ENCODE measurements at places on chromosomes 3 and 15.
A peak's percentile ranks its signal among the peaks of the same experiment; 100 is the strongest.

GRCh38 chr3:111260878-111261277 is 189.3 kb downstream of the NECTIN3 start:
- H3K27me3 ChIP-seq = no peaks in the 10 kb centered on the region
- no peaks in the 10 kb centered on the region for H3K4me1 ChIP-seq
- H3K27ac ChIP-seq = no peak overlapping the region
- no peak for DNase-seq
- no peak overlapping the region for H3K4me3 ChIP-seq

DNA sequence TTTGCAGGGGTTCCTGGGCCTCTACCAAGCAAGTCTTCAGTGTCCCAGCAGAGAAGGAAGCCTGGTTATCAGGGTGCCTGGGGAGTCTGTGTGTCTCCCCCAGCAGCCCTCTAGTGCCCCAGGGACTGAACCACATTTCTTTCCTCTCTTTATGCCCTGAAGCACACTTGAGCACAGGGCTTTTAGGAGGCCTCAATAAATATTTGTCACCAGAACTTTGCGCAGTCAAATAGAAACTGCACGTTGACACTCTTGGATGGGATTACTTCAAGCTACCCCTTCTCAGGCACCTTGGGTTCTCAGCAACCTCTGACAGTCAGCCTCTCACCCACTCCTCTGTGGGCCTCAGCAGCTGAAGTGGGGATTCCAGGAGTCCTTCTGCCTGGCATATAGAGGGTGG is 226.6 kb upstream of the HES1 start:
- H3K4me3 ChIP-seq = no peak overlapping the region
- H3K36me3 ChIP-seq = no peaks in the 10 kb centered on the region
- H3K4me1 ChIP-seq = peaks cover 13% of the 10 kb centered on the region

DNA sequence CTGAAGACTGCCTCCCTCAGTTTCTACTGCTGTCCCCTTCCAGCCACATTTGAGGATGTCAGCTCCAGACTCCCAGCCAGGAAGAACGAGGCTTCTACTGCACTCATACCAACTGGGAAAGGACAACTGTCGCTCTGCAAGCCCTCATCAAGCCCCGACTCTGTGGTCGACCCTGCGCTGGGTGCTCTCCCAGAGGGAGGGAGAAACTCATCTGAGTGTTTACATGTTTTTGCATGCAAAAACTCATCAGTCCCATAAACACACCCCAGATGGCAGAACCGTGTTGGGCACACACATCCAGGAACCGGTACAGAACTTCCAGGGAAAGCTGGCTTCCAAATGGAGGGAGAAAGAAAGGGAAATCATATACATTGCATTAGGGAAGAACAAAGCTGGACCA is 43.5 kb downstream of the ADAMTS17 start:
- no peaks in the 10 kb centered on the region for H3K36me3 ChIP-seq
- DNase-seq = no peak
- H3K27me3 ChIP-seq = no peaks in the 10 kb centered on the region
- H3K4me3 ChIP-seq = no peak overlapping the region
- no peaks in the 10 kb centered on the region for H3K4me1 ChIP-seq
- no peak overlapping the region for H3K27ac ChIP-seq

GRCh38 chr3:17830788-17831187 is 88.4 kb upstream of the TBC1D5 start:
- no peak overlapping the region for H3K4me3 ChIP-seq
- no peak for DNase-seq
- H3K27ac ChIP-seq = no peak overlapping the region

DNA sequence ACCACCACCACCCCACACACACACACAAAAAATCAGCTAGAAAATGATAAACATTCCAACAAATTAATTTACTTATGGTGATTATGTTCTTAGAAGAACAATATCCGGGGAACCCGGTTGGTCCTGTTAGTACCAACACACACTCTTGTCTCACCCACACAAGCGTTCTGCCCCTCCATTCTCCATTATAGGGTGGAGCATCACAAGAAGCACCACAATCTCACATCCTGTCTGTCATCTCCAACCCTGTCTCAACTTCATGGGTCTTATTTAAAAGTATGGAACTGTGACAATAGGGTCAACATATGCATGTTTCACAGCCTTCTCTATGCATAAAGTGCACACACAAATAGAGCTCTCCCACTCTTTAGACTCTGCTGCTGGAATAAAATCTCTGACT is 5.6 kb downstream of the GSK3B start:
- no peak for DNase-seq
- H3K4me3 ChIP-seq = no peak overlapping the region
- no peak overlapping the region for H3K27ac ChIP-seq
- no peaks in the 10 kb centered on the region for H3K36me3 ChIP-seq

GRCh38 chr3:194633349-194634004 is at the start of gene TMEM44:
Gene TMEM44 (minus strand): TSS chr3:194633419. CDS start chr3:194633215, 204 bp downstream.
- no peaks in the 10 kb centered on the region for H3K4me1 ChIP-seq
- H3K4me3 ChIP-seq = peak within 1 kb of the TSS; percentile 79
- no peaks in the 10 kb centered on the region for H3K27me3 ChIP-seq
- peak within 1 kb of the TSS; percentile 76 for H3K27ac ChIP-seq
- peak; percentile 87 for DNase-seq

- DNase-seq = no peak
- no peaks in the 10 kb centered on the region for H3K36me3 ChIP-seq
- no peaks in the 10 kb centered on the region for H3K4me1 ChIP-seq
- no peaks in the 10 kb centered on the region for H3K27me3 ChIP-seq
- no peak overlapping the region for H3K27ac ChIP-seq
These were observed 120.5 kb downstream of the AQP9 start for GRCh38 chr15:58258501-58259292.

GRCh38 chr3:882533-882932 is 210.3 kb upstream of the CNTN6 start:
- no peak overlapping the region for H3K4me3 ChIP-seq
- no peaks in the 10 kb centered on the region for H3K4me1 ChIP-seq
- no peak for DNase-seq
- H3K36me3 ChIP-seq = no peaks in the 10 kb centered on the region
- H3K27ac ChIP-seq = no peak overlapping the region

GRCh38 chr15:29526802-29527201 is 257.2 kb upstream of the NSMCE3 start:
- H3K27ac ChIP-seq = no peak overlapping the region
- no peaks in the 10 kb centered on the region for H3K27me3 ChIP-seq
- no peak for DNase-seq
- no peak overlapping the region for H3K4me3 ChIP-seq
- H3K36me3 ChIP-seq = no peaks in the 10 kb centered on the region

- no peak overlapping the region for H3K27ac ChIP-seq
- no peak overlapping the region for H3K4me3 ChIP-seq
- peaks cover 9% of the 10 kb centered on the region for H3K4me1 ChIP-seq
- H3K36me3 ChIP-seq = no peaks in the 10 kb centered on the region
- H3K27me3 ChIP-seq = no peaks in the 10 kb centered on the region
- no peak for DNase-seq
These were observed 12.5 kb upstream of the SKIL start for GRCh38 chr3:170344971-170345370.

- H3K4me3 ChIP-seq = no peak overlapping the region
- H3K36me3 ChIP-seq = no peaks in the 10 kb centered on the region
These were observed 505.1 kb downstream of the MECOM start for GRCh38 chr3:169158379-169158778.

- no peaks in the 10 kb centered on the region for H3K4me1 ChIP-seq
- H3K36me3 ChIP-seq = no peaks in the 10 kb centered on the region
- no peak for DNase-seq
- H3K27ac ChIP-seq = no peak overlapping the region
These were observed 50.6 kb upstream of the PHLDB2 start for GRCh38 chr3:111808439-111808838.

DNA sequence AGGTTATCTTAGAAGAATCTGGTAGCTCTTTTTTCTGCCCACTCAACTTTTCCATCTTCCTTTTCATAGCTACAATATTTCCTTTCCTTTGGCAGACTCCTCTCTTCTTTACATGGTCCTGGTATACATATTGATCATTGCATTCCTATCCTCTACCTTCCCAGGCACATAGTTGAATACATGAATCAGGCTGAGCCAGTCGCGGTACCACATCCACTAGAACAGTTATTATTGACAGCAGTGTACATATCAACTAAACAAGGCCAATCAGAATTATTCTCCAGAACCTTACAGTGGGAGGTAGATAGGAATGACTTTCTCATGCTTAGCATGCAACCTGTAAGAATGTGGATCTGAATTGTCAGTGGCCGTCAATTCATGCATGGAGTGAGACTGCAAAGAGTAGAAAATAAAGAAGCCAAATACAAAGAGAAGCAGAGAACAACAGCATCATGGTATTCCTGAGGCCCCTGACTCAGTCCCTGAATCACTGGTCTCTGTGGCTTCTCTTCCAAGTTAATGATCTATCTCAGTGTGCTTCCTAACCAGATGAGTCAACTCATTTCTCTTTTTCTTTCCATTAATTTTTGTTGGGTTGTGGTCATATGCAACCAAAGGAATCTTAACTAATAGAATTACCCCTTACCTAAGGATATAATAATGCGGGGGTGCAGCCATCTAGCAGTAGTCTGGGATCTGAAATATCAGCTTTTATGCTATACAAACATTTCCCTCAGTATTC is 60.9 kb upstream of the DCBLD2 start:
- no peaks in the 10 kb centered on the region for H3K36me3 ChIP-seq
- no peak overlapping the region for H3K27ac ChIP-seq
- no peaks in the 10 kb centered on the region for H3K4me1 ChIP-seq
- no peaks in the 10 kb centered on the region for H3K27me3 ChIP-seq

GRCh38 chr3:108221911-108222852 is at the start of gene IFT57:
Gene IFT57 (minus strand): TSS chr3:108222424. CDS start chr3:108222322, 102 bp downstream.
- no peaks in the 10 kb centered on the region for H3K27me3 ChIP-seq
- H3K36me3 ChIP-seq = peaks cover 12% of the 10 kb centered on the region
- DNase-seq = peak; percentile 98
- H3K4me1 ChIP-seq = no peaks in the 10 kb centered on the region

- DNase-seq = no peak
- peaks cover 11% of the 10 kb centered on the region for H3K36me3 ChIP-seq
- no peaks in the 10 kb centered on the region for H3K27me3 ChIP-seq
- no peak overlapping the region for H3K4me3 ChIP-seq
These were observed 12.4 kb downstream of the GNB4 start for GRCh38 chr3:179438841-179439240.

DNA sequence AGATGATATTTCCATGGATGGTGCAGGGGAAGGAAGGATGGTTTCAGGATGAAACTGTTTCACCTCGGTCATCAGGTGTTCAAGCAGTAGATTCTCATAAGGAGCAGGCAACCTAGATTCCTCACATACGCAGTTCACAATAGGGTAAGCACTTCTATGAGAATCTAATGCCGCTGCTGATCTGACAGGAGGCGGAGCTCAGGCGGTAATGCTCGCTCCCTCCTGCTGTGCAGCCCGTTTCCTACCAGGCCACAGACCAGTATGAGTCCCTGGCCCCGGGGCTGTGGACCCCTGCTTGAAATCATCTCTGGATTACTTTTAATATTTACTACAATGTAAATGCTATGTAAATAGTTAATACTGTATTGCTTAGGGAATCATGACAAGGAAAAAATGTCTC is 241.8 kb downstream of the ROBO2 start:
- H3K36me3 ChIP-seq = no peaks in the 10 kb centered on the region
- no peaks in the 10 kb centered on the region for H3K27me3 ChIP-seq
- H3K4me3 ChIP-seq = no peak overlapping the region
- no peaks in the 10 kb centered on the region for H3K4me1 ChIP-seq

GRCh38 chr3:138974462-138974861 is 27.4 kb downstream of the FOXL2NB start:
- H3K36me3 ChIP-seq = no peaks in the 10 kb centered on the region
- H3K4me1 ChIP-seq = no peaks in the 10 kb centered on the region
- peaks cover 6% of the 10 kb centered on the region for H3K27me3 ChIP-seq
- H3K27ac ChIP-seq = no peak overlapping the region
- no peak for DNase-seq

GRCh38 chr3:89908711-89909213 is 801.3 kb downstream of the EPHA3 start:
- no peaks in the 10 kb centered on the region for H3K27me3 ChIP-seq
- H3K4me1 ChIP-seq = no peaks in the 10 kb centered on the region
- H3K27ac ChIP-seq = no peak overlapping the region
- H3K36me3 ChIP-seq = no peaks in the 10 kb centered on the region

GRCh38 chr3:72171463-72171881 is 386.5 kb upstream of the PROK2 start:
- no peaks in the 10 kb centered on the region for H3K36me3 ChIP-seq
- DNase-seq = peak; percentile 39
- peaks cover under 1% of the 10 kb centered on the region for H3K4me1 ChIP-seq
- H3K27ac ChIP-seq = peak overlapping the region; percentile 50
- H3K4me3 ChIP-seq = no peak overlapping the region

DNA sequence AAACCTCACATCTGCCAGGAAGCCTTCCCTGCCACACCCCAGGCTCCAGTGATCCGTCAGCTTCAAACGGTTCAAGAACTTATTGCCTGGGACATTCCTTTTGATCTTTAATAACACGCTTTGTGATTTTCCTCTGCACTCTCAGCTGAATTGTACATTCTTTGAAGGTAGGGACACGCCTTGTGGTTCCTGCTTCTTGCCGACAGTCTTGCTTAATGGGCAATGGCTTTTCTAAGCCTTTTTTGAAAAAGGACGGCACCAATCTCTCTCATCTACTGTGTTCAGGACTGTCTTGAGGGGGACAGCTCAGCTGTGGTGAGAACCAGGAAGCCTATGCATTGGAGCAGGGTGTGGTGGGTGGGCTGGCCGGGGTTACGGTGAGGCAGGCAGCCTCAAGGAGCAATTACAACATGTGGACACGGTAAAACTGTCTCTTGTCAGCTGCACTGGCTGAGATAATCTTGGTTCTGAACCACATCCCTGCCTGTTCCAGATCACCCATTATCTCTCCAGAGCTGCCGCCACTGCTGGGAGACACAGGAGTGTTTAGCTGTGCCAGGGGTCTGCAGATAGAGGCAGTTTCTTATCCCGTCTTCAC is 46.0 kb upstream of the GLCE start:
- H3K27ac ChIP-seq = no peak overlapping the region
- no peaks in the 10 kb centered on the region for H3K4me1 ChIP-seq
- no peak overlapping the region for H3K4me3 ChIP-seq
- no peaks in the 10 kb centered on the region for H3K36me3 ChIP-seq
- DNase-seq = no peak

GRCh38 chr3:135057996-135058395 is 262.9 kb downstream of the EPHB1 start:
- H3K4me3 ChIP-seq = no peak overlapping the region
- no peaks in the 10 kb centered on the region for H3K36me3 ChIP-seq
- H3K27me3 ChIP-seq = no peaks in the 10 kb centered on the region
- no peak for DNase-seq

- H3K4me1 ChIP-seq = no peaks in the 10 kb centered on the region
- no peaks in the 10 kb centered on the region for H3K27me3 ChIP-seq
- no peaks in the 10 kb centered on the region for H3K36me3 ChIP-seq
These were observed 572.3 kb downstream of the MAGI1 start for GRCh38 chr3:65466300-65466988.
